ENCODE measurements at places on chromosomes 3 and 15.

- DNase-seq: no peak
Measured at GRCh38 chr3:40187945-40188344, 121.6 kb upstream of the EIF1B start.

DNA sequence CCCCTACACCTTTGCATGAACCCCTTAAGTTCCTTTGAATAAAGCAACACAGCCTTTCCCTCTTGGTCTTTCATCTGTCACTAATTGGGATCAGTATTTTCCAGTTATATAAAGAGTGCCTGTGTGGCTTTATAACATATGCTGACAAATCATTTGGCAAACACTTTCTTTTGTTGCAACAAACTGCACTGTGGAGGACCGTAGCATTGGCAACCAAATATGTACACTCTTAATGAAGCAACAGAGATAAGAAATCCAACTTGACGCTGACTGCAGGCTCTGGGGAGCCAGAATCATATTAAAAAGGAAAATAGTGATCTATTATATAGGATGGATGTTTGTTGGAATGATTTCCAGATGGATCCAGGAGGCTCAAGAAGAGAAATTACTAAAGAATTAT, 120.1 kb upstream of the PRICKLE2 start:
- no peak for DNase-seq

- no peak for DNase-seq
Measured at GRCh38 chr3:98032904-98033303, 2.2 kb downstream of the GABRR3 start.

- DNase-seq: no peak
Measured at GRCh38 chr3:11560746-11561145, 83.0 kb downstream of the VGLL4 start.

GRCh38 chr3:96869316-96869715, 54.9 kb downstream of the EPHA6 start:
- DNase-seq: no peak

DNA sequence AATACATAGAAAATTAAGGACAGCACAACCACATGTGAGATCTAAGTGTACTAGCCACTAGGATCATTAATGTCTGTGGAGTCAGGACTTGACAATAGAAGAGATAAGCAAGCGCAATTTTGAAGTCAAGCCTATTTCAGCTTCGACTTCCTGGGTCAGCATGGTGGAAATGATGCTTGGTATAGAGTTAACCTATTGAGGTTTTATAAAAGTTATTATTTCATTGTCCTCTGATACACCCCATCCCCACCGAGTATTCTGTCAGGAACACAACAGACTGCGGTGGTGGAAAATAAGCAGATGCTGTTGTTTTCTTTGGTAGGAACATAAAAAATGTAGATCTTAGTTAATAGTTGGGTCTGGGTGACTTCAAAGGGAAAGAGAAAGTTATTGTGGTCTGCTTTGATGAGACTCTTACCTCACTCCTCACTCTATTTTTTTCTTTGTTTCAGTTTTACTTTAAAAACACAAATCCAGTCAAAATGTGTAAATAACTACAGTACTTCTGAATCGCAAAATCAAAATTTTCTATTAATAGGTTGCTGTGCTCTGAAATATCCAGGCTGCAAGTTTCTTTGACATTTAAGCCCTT, 82.1 kb downstream of the IL5RA start:
- no peak for DNase-seq

DNA sequence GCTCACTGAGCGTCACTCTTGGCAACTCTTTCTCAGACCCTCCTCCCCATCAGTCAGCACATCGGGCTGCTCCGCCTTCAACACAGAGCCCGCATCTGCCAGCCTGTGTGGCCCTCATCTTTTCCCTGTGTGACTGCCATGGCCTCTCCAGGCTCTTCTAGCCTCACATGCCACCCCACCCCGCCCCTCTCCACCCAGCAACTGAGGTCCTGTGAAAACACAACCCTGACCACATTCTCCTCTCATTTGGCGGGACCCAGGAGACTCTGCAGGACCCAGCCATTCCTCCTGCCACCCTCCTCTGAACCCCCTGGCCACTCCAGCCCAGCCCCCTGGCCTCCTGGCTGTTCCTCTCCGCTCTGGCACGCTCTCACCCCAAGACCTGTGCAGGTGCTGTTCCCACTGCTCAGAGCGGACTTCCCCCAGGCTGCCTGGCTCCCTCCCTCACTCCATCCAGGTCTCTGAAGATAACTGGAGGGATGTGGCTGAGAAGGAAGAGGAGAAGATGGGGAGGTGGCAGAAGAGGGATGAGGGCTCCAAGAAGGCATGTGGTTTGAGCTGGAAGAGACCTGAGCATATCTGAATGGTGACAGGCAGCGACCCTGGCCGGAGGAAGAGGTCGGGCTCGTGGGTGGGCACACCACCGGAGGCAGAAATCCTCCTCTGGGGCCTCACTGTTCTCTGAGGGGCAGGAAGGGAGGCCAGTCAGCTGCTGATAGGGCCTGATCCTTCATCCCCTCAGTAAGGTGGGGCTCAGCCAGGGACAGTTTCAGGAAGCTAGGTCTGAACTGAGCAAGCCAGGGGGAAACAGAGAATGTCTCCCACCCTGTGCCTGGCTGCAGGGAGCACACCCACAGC, 111.2 kb upstream of the RPL32 start:
- no peak for DNase-seq

DNA sequence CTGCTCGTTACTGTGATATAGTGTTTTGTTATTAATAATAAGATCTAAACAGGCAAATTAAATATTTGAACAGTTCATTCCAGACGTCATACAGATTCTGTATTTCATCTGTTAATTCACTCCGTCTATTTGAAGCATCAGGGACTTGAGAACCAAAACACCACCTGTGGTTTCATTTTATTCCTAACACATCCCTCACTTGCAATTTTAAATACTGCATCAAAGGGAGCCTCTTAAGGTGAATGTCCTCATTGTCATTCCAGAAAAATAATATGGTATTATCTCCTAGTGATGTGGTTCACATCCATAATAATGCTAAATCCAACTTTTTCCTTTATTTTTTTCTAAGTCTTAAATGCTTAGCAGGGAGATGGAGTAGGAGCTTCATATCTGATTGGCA, 1390.9 kb upstream of the CADM2 start:
- no peak for DNase-seq

GRCh38 chr15:66877477-66878271, 175.6 kb downstream of the SMAD6 start:
- no peak for DNase-seq

- no peak for DNase-seq
Measured at GRCh38 chr15:47383102-47383501, 334.2 kb upstream of the SEMA6D start.

GRCh38 chr3:58606693-58607092, 29.5 kb upstream of the FAM107A start:
- DNase-seq: no peak

DNA sequence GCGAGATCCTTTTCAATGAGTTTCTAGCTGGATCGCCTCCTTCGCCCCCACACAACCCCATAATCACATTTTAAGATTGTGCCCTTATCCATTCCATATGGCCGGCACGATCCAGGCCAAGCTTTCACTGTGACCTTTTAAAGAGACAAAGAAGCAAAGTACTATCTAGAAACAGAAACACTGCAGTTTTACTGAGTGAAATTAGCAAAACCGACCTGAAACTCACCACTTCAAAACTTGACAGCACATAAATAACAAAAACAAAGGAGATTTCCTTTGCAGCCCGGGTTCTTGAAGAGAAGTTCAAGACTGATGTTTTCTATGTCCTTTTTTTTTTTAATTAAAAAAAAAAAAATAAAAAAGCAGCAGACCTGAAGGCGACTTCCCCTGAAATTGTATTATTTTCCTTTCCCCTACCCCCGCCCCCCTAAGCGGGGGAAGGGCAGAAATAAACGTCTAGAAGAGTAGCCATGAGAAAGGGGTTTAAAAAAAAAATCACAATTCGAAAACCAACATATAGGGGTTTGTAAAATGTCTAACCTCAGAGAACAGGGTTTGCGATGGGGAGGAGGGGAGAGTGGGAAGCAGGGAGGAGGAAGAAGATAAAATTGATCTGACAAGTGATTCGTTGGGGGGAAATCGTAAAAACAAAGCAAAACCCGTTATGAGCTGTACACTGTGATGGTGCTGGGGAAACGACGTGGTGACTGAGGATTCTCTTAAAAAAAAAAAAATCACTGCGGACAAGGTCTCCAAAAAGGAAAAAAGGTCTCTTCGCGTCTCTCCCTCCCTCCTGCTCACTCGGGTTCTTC, 1.5 kb downstream of the SATB1 start:
- no peak for DNase-seq

DNA sequence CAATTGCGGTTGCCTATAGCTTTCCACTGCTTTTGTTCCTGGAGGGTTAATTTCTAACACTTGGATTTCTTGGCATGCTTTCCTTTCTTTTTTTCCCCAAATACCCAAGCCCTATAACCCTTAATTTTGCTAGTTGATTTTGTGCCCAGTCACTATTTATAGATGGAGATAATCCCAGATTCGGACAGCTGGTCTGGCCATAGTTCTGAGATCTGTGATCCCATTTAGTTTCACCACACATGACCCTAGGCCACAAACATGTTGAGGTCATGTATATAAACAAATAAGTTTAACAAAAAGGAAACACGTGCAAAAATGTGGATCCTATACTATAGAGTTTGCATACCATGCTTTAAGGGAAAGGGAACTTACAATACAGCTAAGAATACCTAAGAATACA, 111.4 kb downstream of the ZMAT3 start:
- no peak for DNase-seq

DNA sequence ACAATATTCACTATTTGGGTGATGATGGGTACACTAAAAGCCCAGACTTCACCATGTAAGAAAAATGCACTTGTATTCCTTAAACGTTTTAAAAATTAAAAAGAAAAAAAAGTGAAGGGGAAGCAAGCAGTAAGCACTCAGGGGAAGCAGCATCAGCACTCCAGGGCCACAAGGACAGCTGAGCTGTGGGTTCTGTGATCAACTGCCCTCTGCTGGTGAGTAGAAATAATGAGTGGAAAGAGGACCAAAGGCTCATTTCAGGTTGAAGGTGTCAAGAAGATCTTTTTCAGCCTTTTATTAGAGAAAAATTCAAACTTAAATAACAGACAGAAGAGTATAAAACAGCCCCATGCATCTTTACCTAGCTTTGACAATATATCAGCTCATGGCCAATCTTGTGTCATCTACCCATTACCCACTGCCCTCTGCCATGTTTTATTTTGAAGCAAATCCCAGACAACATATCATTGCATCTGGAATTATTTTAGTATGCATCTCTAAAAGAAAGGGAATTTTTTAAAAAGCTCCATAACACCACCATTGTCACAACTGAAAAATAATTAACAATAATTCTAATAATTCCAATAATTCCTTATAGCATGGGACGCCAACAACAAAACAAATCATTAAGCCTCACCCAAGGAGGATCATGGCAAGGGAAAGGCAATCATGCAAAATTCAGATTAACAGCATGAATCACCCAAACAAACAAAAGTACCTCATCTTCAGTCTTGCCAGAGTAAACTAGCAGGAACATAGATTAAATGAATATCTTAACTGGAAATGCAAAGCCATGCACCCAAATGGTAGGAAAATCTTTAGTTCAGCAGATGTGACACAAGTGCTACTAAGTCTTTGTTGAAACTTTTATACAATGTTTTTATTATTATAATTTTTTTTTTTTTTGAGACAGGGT, 42.5 kb downstream of the TAMM41 start:
- DNase-seq: no peak

GRCh38 chr3:15375461-15376000, 43.1 kb upstream of the SH3BP5 start:
- DNase-seq: no peak

DNA sequence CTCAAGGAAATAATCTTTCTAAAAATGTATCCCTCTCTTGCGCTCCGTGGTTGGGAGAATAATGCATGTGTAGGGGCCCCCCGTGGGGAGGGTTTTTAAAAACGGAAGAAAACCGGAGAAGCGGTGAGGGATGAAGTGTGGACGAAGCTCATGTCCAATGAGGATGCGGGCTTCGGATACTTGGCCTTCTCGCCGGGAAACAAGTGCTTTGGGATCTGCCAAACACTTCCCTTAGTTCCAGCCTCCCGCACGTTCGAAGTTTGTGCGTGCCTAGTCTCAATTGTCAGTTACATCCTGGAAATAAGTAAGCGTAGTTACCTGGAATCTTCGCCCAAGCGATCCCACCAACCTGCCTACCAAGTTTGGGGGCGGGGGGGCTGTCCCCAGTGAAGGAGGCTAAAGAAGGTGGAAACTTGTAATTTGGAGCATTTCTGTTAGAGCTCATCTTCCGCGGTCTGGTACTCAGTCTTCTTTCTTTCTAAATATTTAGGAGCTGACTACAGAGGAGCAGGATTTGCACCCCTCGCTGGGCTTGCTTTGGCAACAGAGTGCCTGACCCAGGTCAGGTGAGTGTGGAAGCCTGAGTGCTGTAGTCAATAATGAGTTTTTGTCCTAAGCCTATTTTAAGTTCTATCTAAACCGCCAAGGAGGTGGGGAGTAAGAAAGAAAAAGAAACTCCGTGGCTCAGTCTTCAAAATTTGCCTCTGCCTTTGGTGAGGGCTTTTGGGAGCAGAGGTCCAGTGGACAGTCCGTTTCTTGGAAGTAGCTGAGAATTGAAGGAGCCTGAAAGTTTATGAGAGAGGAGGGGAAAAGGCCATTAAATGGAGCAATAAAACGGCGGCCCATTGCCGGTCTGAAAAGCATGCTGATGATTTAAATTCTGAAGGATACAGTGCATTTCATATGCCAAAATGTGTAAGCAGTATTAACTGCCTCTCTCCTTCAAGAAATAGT, 1.1 kb downstream of the ITPR1 start:
- DNase-seq: no peak

GRCh38 chr3:42850263-42850662, 25.4 kb downstream of the CYP8B1 start:
- DNase-seq: no peak

- DNase-seq: no peak
Measured at GRCh38 chr3:69443457-69443920, 57.6 kb upstream of the FRMD4B start.

GRCh38 chr15:74388363-74388951, 21.0 kb upstream of the CYP11A1 start:
- DNase-seq: no peak

- no peak for DNase-seq
Measured at GRCh38 chr3:17800232-17800631, 57.8 kb upstream of the TBC1D5 start.

DNA sequence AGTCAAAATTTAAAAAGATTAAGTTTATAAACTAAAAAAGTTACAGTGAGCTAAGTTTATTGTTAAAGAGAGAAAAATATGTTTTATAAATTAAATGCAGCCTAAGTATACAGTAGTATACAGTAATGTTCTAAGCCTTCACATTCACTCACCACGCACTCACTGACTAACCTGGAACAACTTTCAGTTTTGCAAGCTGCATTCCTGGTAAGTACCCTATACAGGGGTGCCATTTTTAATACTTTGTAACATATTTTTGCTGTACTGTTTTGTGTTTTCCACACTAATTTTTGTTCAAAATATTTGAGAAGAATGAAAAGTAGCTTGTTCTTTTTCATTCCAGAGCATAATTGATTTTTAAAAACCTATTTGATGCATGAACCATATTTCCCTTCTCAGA, 524.9 kb downstream of the RBMS3 start:
- DNase-seq: no peak

All from NCI-H2171 (cell line).